ENCODE measurements at places on chromosomes 6 and 20.

DNA sequence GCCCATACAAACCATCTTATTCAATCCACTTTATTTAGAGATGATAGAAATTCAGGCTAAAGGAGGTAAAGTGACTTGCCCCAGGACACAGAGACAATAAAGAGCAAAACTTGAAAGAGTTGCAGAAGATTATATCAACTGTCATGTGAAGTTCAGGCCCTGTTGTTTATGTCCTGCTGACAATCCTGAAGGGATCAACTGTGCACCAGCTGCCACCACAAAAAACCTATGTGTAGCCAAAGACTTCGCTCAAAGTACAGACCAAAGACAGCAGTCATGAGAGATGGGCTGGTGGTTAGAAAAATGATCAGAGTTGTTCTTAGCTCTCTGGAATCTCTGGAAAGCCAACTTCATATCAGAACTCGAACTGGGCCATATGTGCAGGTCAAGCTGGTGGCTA is 16.0 kb upstream of the CITED2 start:
- DNase-seq: no peak

DNA sequence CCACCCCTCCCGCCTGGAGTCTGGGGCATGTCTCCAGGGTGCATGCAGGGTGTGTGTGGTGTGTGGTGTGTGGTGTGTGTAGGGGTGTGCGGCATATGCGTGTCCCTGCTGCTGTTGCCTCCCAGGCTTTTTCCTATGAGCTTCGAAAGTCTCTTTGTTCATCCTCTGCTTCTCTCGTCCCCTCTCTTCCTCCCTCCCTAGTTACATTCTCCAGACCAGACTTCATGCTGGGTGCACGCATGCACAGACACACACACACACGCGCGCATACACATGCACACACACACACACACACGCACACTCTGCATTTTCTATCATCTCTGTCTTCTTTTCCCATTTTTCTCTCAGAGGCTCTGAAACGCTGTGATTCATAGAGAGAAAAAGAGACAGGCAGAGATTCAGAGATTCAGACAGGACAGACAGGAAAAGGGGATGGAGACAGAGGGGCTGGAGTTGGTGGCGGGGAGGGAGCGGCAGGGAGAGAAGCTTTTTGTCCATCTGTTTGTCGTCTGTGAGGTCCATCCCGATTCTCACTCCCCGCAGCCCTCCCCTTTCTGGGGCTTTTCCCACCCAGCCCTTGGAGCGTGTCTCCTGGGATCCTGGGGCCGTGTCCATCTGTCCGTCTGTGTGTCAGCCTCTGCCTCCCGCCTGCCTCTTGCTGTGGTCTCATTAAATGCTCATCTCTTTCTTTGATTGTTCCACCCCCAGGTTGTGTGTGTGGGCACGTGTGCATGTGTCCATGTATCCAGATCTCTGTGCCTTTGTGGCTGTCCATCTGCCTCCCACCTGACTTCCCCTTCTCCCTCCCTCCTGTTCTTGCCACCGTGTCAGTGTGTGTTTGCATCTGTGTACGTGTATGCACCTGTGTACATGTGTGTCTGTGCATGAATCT is 62.6 kb downstream of the SRC start:
- no peak for DNase-seq

DNA sequence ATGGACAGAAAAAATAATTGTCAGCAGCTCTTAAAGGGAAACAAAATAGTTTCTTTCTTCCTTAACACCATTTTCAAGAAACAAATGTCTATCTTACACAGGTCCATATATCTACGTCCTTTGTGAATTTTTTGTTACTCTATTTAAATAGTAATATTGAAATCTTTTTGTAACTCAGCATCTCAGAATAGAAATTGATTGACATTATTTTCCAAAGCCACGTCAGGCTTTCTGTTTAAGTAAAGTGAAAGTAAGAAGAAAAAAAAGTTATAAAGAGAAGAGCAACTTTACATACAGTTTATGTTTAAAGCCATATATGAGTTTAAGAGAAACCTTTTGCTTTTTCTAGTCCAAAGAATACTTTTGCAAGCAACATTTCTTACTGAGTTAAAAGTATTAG is 402.9 kb upstream of the SOX4 start:
- no peak for DNase-seq

DNA sequence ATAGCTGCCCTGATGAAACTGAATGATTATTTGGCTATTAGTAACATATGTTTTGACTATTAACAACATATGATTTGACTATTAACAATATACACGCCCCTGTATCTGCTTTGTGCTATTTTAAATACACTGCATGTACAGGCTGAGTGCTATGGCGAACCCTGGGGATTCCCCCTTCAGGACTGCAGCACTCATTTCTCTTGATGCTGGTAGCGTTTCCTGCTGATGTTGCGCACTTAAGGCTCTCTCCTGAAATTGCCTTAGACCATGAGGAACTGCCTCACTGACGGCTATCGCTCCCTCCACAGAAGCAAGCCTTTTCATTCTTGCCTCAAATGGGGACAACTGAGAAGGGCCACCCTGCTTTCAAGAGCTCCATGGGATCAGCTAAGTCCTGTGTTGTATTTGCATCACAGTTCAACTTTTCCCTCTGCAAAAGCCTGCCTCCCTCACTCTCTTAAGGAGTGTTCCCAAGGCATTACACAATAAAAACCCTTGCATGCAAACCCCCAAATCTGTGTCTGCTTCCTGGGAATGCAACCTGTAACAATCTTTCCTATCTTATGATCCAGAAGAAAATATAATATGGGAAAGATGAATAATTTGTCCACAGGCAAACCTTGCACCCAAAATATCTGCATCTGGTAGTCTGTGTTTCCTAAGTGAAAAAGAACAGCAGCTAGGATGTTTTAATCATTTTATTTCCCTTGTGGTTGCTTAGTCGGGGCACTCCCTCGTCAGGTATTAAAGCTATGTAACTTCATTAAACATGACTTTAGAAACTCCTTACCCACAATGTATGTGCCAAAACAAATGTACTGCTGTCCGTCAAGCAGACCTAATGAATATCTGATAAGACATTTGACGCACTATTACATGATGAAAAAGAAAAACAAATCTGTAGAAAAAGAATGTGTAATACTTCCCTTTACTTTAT is 456.4 kb downstream of the COL12A1 start:
- no peak for DNase-seq

GRCh38 chr20:24149175-24149574 is 160.6 kb upstream of the GGTLC1 start:
- DNase-seq: no peak
